ENCODE measurements at places on chromosomes 3 and 15.

GRCh38 chr3:108450444-108450843 is 60.0 kb downstream of the MYH15 start:
- DNase-seq: no peak

DNA sequence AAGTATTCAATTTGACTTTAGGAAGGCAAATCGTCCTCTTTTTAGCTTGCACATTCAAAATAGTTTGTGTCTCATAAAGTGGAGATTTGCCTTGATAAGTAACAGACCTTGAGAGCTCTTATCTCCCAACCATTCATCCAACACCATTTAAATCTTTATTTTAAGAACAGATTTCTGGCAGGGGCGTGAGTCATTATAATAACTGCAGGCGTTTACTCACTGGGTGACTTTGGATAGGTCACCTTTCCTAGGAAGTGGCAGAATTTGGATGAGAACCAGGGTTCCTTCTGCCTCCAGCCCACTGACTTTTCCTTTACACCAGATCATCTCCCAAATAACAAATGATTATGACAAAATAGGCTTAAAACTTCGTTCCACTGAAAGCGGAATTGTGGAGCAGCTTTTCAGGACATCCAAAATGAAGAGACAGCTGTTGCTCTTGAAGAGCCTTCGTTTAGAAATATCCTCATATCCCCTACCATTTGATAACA is 5.0 kb downstream of the LMCD1 start:
- DNase-seq: no peak

DNA sequence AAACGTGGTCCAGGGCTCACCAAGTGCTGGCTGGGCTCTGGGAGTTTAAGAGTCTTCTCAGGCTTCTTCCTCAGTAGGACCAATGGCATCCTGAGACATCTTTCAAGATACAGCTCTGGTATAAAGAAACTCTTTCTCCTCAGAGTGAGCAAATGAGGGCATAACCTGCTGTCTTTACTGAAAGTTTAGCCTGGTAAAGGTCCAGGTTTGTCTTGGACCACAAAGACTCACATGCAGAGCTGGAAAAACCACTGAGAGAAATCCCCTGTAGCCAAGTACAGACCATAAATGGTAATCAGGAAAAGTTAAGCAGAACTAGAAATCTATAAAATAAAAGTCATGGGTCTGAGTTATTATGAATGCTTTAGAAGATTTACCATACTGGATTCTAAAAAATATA is 23.1 kb downstream of the CD47 start:
- DNase-seq: no peak

DNA sequence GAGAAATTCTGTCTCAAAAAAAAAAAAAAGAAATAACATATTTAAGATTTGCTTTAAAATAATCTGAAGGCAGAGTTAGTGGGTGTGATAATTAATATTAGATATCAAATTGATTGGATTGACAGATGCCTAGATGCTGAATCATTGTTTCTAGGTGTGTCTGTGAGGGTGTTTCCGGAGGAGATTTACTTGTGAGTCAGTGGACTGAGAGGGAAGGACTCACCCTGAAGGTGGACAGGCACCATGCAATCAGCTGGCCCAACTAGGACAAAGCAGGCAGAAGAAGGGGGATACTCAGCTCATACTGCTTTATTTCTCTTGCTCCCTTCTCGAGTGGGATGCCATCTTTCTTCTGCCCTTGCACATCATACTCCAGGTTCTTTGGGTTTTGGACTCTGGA is 16.7 kb upstream of the RPL24 start:
- DNase-seq: no peak

DNA sequence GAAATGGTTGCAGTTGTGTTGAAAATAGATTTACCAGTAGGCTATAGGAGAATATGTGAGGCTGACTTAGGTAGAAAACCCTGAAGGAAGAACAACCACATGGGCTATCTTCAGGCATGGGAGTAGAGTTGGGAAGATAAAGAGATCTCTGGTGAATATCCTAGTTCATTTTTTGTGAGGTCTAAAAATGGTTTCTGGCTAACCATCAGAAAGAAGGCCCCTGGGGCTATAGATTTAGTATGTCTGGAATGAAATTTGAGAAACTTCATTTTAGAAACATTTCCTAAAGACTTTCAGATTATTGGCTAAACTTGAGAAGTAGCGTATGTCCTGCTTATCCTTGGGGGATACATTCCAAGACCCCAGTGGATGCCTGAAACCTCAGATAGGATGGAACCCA is 148.2 kb downstream of the NAALADL2 start:
- DNase-seq: no peak

- DNase-seq: no peak
Observed at GRCh38 chr15:33059184-33059583, 135.3 kb downstream of the FMN1 start.

DNA sequence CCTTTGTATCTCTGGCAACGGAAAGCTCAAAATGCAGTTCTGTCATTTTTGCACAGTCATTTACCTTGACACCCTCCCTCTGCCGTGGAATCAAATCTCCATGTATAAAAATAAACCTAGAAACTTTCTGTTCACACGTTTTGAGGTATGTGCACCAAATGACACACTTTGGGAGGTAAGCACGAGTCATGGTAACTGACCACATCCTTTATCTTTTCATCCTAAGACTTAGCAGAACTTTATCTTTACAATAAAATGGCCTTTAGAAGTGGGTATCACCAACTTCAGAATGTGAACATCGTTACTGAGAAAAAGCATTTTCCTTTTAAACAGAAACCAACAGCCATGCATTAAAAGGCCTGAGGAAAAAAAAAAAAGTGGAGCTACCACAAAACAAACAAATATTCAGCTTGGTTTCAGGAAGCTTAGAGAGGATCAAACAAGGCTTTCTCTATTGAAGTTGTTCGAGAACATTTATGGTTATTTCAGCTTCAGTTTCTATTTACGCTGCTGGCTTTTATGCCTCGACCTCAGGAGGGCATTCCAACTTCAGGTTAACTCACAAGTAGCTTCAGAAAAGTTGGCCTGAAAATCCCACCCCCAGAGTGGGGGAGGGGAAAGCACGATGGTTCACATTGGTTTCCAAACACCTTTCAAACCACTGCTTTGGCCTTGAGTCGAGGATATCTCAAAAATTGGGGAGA is 171.1 kb upstream of the ICE2 start:
- peak; percentile 68 for DNase-seq

DNA sequence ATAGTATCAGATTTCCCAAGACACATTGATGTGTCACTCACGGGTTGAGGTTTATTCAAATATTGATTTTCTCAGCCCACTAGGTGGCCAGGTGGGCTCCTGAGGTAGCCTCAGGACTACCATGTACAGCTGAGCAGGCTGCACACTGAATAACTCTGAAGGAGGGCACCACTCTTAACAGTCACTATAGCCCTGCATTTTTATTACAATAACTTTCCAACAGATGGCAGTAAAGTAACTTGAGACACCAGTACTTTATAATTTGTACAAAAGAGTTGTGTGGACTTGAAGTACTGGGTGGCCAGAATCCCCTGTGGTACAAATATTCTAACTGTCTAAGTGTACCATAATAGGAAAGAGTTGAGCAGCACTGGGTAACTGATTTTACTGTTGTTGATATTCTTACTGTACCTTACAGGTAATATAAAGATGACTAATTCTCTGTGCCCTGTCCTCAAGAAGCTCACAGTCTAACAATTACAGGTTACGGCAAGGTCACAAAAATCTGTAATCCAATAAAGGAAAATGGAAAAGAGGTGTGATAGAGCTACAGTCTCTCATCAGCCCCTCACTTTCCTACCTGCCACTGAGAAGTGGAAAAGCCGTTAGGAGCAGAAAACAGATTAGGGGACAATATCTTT is 76.0 kb downstream of the ETFA start:
- no peak for DNase-seq

- DNase-seq: no peak
Observed at GRCh38 chr15:51322621-51323296, 15.6 kb downstream of the CYP19A1 start.

GRCh38 chr15:42165106-42165505 is 8.7 kb upstream of the PLA2G4F start:
- DNase-seq: no peak

- DNase-seq: no peak
Observed at GRCh38 chr3:133461291-133461690, 61.4 kb downstream of the BFSP2 start.

DNA sequence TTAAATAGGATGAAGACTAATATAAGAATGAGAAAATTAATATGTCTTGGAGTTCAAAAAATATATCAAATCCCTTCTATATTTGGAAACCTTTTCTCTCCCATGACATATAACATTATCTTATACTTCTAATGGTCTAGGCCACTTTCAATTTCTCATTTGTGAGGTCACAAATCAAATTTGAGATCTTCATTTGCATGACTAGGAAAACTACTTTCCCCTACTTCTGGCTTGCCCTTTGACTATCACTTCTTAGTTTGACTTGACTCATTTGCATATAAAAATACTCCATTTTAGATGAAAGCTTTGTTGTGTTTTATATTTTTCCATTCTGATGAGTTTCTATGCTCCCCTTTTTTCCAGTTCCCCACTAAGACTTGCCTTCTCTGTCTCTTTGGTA is 598.6 kb upstream of the TBL1XR1 start:
- DNase-seq: no peak

DNA sequence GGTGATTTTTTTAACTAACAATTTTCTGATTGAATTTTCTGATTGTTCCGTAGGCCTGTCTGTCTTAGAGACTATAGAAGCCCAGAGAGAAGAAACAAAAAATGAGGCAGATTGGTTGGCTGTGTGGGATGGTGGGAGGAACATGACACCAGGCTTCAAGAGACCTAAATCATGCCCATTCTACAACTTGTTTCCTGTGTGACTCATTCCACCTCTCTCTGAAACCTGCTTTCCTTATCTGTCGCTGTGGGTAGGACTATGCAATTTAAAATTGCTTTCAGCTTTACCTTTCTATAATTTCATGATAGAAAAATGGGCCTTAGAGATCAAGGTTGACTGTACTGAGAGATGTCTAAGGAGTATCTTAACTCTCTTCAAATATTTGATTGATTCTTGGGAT is 44.5 kb downstream of the OXNAD1 start:
- peak; percentile 71 for DNase-seq

Measured in activated naive CD4-positive, alpha-beta T cell treated with anti-CD3 and anti-CD28 coated beads, Interleukin-2, amount 10 ng/mL, durations not matched to agents 7 days and 5 days (primary cell).